SJSA1 (cell line): ENCODE measurements at places on chromosomes 2 and 18. TPM values are rescaled to one million over a fixed set of nuclear protein-coding genes. Genes with fewer than 3 reads are reported as not detected.

The TWSG1 gene
- 110 and 153 TPM in 2 replicates for total RNA-seq

The CABLES1 gene
- 3.2 and 5.1 TPM in 2 replicates for total RNA-seq

The LYPD6B gene
- 35.7 and 43.3 TPM in 2 replicates for total RNA-seq

DNA sequence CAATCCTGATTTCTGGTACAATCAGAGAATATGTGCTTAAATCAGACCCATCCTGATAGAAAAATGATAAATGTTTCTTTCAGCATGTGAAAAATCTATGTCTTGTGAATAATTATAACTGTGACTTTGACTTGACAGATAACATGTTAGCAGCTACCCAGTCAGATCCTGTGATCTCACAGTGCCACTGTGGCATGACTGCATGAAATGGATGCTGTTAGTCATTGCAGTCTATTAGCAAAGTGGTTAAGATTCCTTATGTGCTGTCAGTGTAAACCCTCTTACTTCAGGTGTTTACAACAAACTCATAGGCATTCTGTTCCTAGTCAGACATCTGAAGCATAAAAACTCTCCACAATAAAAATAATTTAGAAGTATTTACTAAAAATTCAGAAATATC is 244.6 kb upstream of the RND3 start:
- no peak for DNase-seq

- DNase-seq: no peak
Observed at GRCh38 chr2:141001750-141002149, 1129.1 kb downstream of the LRP1B start.

DNA sequence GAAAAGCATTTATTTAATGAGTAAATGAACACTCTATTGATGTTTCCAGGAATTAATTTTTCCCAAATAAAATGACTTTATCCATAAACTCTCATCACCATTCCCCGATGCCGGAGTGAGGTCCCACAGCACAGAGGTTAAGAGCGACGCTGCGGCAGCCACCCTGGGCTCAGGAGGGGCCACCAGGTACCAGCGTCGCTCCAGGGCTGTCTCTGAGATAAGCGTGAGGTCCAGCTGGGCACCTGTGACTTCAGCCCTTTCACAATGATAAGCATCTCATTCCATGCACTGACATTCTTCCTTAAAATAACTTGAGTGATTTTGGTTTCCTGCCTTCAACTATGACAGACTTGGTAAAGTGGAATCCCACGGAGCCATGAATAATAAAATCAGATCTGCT is 182.1 kb downstream of the TWIST2 start:
- no peak for DNase-seq

DNA sequence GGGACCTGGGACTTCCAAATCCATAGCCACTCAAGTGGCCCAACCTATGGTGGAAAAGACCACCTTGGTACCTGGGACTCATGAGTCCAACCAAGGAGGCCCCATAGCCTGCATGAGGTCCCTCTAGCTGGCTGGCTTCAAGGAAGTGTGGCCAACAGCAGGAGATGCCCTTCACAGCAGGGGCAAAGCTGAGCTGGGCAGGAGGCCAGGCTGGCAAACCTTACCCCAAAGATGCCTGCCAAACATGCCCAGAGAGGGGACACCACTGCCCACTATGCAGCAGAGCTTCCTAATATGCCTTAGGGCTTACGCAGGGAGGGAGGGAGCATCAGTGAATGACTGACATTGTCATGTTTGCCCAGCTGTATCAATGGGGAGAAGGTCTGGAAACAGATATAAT is 188.0 kb upstream of the GLI2 start:
- DNase-seq: no peak

DNA sequence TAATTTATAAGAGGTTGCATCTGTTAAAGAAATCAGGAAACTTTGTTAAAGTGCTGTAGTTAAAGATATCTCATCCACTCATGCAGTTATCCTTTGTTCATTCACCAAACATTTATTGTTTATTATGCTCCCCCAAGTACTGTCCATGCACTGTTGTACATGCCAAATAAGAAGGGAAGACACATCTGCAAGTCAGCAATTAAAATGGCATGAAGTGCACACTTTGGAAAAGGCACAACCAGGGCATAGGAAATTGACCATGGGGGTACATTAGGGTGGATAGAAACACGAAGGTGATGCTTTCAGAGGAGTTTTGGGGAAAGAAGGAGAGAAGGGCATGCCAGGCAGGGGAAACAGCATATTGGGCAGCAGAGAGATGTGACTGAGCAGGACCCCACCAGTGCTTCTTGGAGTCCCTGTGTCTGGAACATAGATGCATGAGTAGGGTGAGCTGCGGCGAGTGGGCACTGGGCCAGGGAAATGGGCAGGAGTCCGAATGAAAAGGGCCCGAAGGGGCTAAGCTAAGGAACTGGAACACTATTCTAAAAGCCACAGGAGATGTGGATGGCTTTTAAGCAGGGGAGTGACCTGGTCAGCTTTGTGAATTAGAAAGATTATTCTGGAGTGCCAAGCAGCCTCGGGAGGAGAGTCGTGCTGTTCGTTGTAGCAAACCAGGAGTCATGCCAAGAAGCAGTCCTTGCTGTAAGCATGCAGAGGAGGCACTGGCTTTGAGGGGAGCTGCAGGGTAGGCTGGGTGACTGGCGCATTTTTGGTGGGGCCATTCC is 316.3 kb downstream of the AGPS start:
- no peak for DNase-seq

DNA sequence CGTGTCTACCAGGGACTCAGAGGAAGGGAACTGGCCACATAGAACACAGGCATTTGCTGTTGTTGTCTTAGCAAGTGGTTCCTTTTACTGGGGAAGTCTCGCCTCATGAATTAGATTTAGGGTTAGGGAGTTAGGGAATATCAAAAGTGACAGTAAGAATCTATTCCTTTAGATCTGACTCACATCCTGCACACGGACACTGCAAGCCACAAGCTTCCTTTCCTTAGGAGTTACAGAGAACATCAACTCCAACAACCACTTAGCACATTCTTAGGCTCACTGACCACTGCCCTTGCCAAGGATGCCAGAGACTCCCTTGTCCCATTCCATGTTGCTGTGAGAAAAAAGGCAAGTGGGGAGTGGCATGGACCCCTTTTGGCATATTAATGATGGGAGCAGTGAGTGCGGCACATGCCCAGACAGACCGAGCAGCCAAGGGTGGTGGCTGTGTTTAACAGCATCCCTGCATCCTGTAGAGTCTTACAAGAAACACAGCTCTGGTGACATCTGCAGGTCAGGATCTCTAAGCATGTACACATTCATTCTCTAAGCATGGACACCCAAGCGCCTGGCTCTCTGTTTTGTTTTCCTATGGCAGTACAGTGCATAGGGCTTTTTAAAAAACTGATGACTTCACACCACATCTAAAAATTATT is 745.6 kb upstream of the RAB6C start:
- no peak for DNase-seq

- DNase-seq: no peak
Observed at GRCh38 chr2:43461453-43462073, 134.3 kb downstream of the THADA start.

DNA sequence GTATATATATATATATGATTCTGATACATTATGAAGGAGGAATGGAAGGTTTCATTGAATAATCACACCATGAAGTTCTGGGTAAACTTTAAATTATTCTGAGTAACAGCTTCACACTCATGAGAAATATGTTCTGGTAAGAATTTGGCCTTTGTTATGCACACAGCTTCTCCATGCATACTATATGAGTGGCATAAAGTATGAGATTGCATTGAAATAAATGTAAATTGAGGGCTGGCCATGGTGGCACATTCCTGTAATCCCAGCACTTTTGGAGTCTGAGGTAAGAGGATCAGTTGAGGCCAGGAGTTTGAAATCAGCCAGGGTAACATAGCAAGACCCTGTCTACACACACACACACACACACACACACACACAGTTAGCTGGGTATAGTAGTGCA is 50.0 kb upstream of the ARL5A start:
- DNase-seq: no peak

DNA sequence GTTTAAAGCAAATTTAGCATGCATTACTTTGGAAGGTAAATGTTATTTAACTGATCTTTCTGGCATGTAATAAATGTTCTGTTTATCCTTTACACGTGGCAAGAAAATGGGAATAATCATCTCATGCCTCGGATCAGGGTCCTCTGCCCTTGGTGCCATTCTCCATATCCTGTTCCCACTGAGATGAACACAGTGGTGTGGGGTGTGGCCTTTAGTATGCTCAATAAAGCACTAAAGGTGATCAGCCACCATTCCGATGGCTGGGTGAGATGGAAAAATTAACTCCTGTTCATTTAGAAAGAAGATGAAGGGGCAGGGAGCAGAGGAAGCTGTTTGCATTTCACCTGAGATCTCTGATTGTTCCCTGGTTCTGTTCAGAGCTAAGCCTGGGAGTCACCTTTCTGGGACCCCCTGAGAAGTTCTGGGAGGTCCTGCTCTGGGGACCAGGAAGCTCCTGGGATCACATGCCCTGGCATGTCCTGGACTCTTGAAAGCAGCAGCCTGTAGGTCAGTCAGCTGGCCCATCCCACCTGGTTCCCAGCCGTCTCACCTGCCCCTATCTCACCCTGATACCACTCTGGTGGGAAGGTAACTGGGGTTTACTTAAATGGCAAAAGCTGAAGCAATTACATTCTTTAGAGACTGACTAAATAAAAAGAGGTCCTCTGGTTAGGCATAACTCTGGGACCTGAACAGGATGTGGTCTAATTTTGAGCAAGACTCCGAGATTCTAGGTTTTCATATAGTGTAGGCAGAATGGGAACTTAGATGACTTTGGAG is 288.9 kb upstream of the EPAS1 start:
- DNase-seq: no peak

DNA sequence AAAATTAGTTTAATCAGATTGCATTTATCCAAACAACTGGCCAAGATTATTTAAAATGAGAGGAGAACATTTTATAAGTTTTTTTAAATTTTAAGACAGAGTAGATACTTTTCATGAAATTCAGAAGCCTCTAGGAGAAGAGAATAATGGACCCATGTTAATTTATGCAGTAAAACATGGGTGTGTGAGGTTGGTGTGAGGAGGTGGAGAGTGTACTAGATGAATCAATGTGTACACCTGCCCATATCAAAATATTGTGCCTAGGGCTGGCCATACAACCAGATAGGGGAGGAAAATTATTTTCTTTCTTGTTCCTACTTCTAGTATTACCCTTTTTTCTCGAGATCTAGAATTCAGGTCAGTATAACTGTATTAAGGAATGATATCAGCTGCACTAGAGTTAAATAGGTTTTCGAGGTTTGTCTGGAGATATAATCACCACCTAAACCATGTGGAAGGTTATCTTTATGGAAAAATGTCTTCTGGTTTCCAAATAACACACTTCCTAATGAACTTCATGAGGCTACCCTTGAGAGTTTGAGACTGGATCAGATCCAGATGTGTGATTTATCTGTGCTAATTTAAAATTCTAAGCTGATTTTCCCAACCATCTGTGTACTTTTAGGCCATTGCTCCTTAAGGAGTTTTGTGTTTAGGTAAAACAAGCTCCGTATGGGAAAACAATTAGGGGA is 37.6 kb downstream of the TMEM178A start:
- no peak for DNase-seq

GRCh38 chr2:18510775-18511174 is 49.7 kb downstream of the RDH14 start:
- DNase-seq: no peak

GRCh38 chr2:101355401-101356054 is 31.8 kb downstream of the CREG2 start:
- no peak for DNase-seq

DNA sequence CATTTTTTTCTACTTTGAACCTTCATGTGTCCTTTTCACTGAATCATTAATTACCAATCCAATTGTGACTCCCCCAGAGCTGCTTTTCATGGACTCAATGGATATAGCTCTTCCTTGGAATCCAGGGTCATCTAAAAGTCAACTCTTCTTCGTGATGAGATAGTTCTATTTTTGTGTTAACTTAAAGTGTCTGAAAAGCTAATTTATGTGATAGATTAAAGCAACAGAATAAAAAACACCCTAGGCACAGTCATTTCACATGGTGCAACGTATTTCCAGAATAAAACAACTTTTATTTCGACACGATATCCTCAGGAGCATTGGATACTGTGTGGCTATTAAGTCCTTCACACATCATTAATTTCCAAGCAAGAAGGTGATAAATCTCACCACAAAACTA is 250.6 kb upstream of the SPHKAP start:
- no peak for DNase-seq

- no peak for DNase-seq
Observed at GRCh38 chr2:128169497-128169896, 78.5 kb downstream of the UGGT1 start.

DNA sequence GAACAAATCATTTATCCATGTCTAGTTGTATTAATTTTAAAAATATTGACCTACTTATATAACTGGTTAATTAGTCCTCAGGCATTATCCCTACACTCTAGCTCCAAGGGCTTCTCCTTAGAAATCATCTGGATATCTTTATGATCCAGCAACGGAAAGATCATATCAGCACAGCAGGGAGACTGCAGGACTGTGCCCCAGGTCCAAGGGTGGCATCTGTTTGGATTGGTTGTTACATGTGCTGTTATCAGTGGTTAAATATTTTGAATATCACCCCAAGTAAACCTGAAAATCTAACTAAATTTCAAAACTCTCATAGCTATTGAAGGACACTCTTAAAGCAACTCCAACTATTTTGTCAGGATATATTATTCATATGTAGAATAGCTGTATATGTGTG is 556.2 kb upstream of the ZEB2 start:
- no peak for DNase-seq

DNA sequence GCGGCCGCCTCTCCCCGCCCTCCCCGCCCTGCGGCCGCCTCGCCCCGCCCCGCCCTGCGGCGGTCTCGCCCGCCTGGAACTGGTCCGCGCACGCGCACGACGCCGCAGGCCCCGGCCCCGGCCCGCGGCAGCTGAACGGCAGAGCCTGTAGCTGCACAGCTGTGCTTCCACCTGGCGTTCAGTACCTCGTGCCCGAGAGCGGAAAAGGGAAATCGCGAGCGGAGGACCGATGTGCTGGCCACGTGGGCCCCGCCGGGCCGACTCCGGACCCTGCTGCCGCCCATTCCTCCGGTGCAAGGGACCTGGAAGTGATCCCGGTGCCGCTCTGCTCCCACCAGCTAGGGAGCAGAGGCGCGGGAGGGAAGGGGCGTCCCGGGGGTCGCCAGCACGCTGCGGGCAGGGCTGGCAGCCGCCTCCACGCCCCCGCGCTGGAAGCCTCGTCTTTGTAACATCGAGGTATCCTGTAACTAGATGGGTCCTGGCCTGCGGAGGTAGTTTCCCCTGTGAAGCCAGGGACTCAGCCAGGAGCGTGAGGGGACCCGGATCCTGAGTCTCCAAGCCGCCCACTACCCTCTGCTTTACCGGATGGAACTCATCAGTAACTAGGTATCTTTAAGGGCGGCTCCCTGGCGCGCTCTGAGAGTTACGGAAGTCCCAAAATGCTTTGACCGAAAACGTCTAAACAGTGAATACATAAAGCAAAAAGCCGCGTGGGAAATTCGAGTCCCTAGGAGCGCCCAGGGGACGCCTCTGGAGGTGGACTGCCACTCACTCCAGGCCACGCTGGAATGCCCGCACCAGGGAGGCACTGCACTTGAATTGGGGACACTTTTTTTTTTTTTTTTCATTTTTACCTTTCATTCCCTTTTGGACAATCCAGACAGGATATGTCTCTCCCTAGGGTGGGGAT is 704 bp upstream of the ODC1 start:
- peak; percentile 88 for DNase-seq

GRCh38 chr2:675982-676646 is 1.1 kb downstream of the TMEM18 start:
- DNase-seq: peak; percentile 82
